ENCODE measurements at places on chromosomes 3 and 15.

GRCh38 chr3:142500211-142500610, 52.4 kb upstream of the XRN1 start:
- no peak for DNase-seq

DNA sequence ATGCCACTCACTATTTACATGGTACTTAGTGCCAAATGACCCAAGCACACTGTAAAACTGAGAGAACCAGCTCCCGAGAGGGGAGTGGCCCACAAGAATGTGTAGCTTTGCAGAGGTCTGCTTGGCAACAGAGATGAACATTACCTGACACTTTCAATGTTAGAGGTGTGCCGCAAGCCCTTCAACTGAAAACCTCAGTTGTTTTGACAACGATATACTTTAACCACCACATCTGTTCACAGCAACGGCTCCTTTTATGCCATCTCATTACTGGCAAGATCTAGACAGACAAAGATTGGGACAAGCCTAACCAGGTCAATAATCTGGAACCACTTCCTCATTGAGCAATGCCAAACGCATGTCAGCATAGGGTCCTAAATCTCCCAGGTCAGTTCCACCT, 23.7 kb downstream of the NEK10 start:
- DNase-seq: no peak

GRCh38 chr3:57015350-57015729, 45.1 kb upstream of the SPATA12 start:
- no peak for DNase-seq

DNA sequence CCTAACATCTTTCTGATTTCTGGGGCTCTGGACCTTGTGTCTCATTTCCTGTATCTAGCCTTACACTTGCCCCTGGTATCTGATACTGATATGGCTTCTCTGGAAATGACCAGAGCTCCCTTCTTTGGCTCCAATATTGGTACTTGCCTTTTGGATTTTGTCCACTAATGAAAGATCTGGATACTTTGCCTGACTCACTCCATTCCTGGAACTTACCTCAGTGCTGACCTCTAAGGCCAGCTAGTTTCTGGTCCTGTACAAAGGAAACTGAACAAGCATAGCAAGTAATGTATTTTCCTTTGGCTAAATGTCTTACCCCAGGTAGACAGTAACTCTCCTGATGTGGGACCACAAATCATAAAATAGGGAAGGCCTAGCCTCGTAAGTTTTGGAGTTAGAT, 93.8 kb upstream of the SLC4A7 start:
- DNase-seq: no peak

DNA sequence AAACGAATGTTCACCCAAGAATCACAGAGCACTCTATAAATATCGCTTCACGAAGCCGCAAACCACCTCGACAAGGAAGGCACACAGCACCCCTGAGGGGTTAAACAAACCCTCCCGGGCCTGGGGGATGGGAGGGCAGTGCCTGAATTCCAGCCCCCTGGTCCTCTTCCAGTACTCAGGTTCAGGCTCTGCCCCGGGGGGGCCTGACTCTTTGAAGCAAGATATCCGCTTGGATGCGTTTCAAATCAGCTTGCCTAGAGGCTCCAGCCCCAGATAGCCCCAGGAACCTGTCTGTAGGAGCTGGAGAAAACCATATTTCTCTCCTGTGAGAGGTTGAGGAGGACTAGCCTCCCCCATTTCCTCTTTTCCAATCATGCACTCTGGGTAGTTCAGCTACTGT, 194.7 kb downstream of the WNT5A start:
- peak; percentile 56 for DNase-seq

GRCh38 chr15:101338502-101339057, 43.5 kb upstream of the SNRPA1 start:
- no peak for DNase-seq

DNA sequence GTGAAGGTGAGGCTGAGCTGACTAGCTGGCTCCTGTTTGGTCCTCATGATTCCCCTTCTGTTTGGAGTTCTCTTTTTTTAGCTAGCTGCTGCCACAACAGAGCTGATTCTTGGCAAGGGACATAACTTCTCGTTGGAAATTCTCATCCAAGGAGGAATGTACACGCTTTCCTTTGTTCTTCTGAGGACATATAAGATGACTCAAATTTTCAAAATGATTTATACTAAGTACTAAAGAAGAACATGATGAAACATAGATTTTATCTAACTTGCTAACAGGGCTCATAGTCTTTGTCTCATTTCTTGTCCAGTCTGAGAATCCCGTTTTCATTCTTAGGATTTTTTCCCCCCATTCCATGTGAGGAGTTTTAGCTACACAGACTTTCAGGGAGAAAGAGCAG, 2.9 kb upstream of the TFG start:
- no peak for DNase-seq

DNA sequence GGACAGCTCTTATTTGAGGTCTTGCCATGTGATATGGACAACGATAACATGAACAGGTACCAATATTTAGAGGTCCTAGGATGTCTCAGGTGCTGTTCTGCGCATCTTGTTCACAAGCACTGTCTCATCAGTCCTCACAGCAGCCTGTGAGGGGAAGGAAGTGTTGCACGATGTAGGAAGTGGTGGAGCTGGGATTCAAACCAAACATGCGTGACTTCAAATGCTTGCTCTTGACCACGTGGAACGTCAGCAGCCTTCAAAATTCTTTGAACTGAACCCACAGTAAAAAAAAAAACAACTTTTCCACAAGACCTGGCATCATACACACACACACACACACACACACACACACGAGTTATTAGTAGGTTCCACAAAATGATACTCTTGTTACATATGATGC, 153.4 kb upstream of the SMAD3 start:
- DNase-seq: no peak

DNA sequence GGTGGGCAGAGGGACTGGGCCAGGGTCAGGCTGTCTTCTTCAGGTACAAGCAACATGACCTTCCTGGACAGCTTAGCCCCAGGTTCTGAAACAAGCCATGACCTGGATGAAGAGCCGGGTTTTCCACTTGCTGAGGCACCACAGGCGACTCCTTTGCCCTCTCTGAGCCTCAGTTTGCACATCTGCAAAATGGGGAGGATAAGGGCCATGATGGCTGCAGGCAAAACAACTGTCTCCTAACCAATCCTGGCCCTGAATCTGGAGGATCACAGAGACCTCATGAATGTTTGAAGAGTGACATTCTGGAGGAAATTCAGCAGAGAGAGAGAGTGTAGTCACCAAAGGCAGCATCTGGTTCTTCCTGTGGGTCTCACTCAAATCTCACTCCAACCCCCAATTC, 8.0 kb downstream of the SLC6A1 start:
- DNase-seq: no peak

DNA sequence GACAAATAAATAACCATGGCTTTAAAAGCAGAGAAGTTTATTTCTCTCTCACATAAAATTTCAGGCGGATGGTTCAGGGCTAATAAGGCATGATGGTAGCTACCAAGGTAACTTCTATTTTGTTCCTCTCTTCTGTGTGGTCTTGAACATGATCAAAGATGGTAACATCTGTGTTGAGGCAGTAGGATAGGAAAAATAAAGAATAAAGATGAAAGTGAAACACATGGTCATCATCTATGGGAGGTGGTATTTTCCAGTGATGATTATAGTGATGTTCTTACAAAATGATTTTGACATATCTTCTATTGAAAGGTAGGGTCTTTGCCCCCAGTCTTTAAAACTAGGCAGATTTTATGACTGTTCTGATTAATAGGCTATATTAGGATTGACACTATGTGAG, 14.2 kb upstream of the SST start:
- no peak for DNase-seq

DNA sequence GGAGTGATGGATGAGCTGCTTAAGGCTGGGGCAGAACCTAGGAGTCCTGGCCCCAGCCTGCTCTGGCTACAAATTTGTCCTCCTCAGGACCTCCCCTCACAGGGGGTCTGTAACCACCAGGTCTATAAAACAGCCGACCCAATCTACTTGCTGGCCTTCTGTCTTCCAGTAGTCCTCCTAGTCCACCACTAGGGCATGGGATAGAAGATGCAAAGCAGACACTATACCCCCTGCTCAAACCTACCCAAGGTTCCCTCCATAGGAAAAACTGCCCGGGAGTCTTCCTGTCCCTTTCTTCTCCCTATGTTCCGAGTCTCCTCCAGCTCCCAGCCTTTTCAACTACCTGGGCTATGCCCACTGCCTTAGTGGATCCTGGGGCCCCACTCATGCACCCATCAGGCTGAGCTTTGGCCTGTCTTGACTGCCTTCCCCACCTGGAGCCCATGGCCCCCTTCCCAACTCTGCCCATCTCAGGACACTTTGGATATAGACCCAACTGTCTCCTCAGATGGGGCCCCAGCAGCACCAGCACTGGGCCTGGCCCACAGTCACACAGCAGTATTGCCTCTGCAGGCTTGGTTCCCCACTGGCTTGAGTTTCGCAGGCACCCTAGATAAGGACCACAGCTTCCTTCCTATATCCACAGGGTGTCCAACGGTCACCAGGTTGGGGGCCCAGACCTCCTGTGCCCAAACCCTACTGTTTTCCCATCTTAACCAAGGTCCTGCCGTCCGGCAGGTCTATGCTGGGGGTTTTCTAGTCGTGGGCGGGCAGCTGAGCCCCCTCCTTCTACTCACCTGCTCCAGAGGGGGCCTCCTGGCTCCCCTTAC, 1.1 kb downstream of the HYAL3 start:
- no peak for DNase-seq

GRCh38 chr15:46344915-46345314, 710.1 kb downstream of the SQOR start:
- DNase-seq: no peak

All from nephron progenitor cell (in vitro differentiated cells).